ENCODE measurements at places on chromosomes 2 and 18. TPM values are rescaled to one million over a fixed set of nuclear protein-coding genes. Genes with fewer than 3 reads are reported as not detected.

Gene MAP2
- total RNA-seq: 2.1 TPM

Gene KYNU
- not detected for total RNA-seq

Gene DOCK10
- total RNA-seq: 7.6 TPM

Gene MYO7B
- total RNA-seq: 0.90 TPM

Gene STAMBP
- total RNA-seq: 29.2 TPM

Gene CYRIA
- 32.4 TPM for total RNA-seq

Gene NLRC4
- total RNA-seq: not detected

Gene IL1F10
- total RNA-seq: not detected

Gene SNTG2
- 23.2 TPM for total RNA-seq

Gene RAB6C
- total RNA-seq: 1.4 TPM

Gene ALPP
- not detected for total RNA-seq

Gene MZT2B
- 152 TPM for total RNA-seq

Gene HAAO
- total RNA-seq: 6.0 TPM

Gene REG1B
- not detected for total RNA-seq

Measured in endothelial cell (in vitro differentiated cells).